Anterior cingulate cortex (tissue), 58 donors: ENCODE measurements at places on chromosomes 16 and 17.
A peak's percentile ranks its signal among the peaks of the same experiment; 100 is the strongest.

DNA sequence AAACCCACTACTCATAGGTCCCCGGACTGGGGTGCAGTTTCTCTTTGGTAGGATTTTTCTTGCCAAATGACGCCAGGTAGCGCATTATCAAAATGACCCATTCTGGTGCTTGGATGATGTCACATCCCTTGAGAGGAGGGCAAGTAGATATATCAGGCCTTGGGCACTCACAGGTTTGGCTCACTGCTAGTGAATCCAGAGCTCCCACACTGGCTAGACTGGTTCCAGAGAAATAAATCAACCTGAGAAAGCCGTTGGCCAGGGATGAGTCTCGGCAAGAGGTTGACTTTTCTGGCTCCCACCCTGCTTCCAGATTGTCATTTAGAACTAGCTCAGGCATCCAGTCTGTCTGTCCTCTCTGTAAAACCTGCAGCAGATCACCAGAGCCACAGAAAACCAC lies 188.4 kb upstream of the MAF start:
- DNase-seq: no peak

DNA sequence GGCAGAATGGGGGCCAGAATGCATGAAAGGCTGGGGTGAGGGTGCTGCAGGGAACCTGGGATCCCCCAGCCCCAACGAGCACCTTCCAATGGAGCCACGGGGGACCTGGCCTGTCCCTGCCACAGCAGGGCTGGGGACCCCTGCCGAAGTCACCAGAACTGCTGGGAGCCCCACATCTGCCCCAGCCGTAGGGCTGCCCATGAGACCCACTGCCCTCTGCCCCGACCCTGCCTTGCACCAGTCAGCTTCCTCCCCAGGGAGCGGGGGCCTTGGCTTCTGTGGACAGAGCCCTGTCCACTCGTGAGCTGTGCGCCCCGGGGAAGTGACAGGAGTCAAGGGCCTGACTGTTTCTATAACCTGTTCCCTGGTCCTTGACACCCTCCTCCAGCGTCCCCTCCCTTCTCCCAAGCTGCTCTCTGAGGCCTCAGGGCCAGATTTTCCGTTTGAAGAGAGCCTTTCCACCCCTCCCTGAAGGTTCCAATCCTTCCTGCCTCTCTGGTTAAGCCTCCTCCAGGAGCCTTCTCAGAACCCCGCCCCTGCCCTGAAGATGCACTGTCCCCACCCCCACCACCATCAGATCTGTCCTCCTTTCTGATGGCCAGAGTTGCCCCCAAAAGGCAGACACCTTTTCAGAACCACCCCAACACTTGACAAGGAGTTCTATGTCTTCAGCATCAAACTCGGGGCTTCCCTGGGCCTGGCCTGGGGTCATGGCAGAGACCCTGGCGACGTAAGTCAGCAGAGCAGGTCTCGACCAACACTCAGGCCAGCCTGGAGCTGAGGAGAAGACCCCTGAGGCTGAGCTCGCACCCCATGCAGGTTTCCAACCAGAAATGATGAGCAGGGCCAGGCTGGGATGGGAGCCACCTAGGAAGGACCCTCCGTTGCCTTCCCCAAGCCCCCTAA lies 10.7 kb upstream of the PRR29 start:
- no peak for DNase-seq

DNA sequence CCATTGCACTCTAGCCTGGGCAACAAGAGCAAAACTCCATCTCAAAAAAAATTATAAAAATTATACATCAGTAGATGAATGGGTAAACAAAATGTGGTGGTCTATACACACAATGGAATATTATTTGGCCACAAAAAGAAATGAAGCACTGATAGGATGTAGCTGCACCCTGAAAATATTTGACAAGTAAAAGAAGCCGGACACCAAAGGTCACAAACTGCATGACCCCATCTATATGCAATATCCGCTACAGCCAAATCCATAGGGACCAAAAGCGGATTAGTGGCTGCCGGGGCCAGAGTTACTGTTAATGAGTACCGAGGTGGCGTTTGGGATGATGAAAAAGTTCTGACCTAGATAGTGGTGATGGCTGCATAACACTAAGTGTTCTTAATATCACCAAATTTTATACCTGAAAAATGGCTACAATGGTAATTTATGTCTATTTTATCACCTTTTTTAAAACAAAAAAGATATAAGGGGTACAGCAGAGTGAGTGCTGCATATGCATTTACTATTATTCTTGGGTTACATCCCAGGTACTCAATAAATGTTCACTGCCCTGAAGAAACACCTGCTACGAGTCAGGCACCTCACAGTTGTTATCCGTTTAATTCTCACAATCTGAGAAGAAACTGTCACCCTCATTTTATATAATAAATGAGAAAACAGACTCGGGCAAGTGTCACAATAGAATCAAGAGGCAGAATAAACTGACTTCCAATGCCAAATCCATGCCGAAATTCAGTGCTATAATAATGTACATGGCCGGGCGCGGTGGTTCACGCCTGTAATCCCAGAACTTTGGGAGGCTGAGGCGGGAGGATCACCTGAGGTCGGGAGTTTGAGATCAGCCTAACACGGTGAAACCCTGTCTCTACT lies 807 bp upstream of the HBQ1 start:
- DNase-seq: no peak

DNA sequence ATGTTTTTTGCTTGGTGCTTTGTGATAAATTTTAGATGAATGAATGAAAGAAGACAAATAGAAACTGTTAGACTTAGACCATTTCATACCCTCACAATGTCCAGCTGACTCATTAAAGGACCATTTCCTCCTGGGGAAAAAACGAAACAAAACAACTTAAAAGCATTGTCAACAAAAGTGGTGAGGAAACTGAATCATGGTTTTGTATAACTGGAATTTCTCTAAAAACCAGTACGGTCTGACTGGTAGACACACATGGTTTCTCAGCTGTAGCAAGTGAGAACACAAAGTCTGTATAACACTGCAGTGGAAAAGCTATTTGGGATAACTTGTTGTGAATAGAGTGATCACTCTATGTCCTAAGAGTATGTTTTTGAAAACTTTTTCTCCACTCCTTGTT lies 5.3 kb upstream of the DDX52 start:
- DNase-seq: no peak

- no peak for DNase-seq
Observed at GRCh38 chr16:74577882-74578366, 29.0 kb downstream of the GLG1 start.

- no peak for DNase-seq
Observed at GRCh38 chr16:47061204-47061603, 82.5 kb downstream of the NETO2 start.

DNA sequence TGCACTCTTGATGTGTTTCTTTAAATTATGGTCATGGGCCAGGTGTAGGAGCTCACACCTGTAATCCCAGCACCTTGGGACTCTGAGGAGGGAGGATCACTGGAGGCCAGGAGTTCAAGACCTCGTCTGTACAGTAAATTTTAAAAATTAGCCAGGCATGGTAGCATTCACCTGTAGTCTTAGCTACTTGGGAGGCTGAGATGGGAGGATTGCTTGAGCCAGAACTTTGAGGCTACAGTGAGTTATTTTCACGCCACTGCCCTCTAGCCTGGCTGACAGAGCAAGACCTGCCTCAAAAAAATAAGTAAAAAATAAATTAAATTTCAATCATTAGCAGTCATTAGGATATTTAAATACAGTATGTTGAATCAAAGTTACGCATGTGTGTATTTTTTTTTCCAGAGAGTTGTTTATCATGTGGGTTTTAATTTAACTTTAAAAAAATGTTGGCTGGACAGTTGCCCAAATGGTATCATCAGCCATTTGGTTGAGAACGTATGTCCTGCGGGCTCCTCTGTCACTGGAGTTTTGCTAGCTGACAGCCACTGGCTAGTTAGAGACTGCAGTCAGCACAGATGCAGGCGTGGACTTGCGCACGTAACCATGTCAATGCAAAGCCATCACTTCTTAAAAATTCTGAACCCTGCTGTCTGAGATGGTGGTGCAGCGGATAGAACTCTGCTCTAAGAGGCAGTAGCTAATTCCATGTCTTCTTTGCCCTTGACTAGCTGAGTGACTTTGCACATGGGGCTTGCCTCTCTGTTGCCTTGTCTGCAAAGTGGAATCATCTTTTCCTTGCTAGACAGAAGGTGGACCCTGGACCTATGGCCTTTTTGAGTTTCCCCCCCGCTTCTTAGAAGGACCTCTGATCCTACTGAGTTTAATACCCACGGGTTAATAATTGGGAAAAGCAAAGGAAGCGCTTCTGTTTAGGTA lies 40.0 kb downstream of the MAPT start:
- no peak for DNase-seq

DNA sequence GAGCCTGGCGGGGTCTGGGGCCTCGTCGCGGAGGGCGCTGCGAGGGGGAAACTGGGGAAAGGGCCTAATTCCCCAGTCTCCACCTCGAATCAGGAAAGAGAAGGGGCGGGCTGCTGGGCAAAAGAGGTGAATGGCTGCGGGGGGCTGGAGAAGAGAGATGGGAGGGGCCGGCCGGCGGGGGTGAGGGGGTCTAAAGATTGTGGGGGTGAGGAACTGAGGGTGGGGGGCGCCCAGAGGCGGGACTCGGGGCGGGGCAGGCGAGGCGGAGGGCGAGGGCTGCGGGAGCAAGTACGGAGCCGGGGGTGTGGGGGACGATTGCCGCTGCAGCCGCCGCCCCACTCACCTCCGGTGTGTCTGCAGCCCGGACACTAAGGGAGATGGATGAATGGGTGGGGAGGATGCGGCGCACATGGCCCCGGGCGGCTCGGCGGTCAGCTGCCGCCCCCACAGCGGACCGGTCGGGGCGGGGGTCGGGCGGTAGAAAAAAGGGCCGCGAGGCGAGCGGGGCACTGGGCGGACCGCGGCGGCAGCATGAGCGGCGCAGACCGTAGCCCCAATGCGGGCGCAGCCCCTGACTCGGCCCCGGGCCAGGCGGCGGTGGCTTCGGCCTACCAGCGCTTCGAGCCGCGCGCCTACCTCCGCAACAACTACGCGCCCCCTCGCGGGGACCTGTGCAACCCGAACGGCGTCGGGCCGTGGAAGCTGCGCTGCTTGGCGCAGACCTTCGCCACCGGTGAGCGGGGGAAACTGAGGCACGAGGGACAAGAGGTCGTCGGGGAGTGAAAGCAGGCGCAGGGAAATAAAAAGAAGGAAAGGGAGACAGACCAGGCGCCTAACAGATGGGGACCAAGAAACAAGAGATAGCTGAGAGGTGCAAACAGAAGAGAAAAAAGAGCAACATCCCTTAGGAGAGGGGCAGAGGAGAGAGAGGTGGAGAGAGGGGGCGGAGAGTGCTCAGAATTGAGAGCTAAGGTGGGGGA lies at the start of gene PNMT:
Gene PNMT (plus strand): TSS at position 509 of the 980 bp plus-strand sequence. CDS start 23 bp downstream, at position 532.
- peak; percentile 54 for DNase-seq

DNA sequence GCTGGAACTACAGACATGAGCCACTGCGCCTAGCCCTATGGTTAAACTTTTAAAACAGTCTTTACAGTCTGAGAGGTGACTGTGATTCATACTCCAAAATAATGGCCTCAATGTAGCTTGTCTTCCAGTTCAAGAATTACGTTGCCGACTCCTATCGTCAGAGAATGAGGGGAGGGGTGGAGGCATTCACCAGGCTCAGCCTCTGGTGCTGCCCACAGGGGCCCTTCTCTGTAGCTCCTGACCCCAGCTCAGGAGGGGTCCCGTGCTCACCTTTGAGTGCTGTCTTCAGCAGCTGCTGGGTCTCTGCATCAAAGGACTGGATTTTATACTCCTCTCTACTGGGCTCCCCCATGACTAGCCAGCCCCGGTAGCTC lies 1.2 kb downstream of the MIF4GD start:
- DNase-seq: no peak

- DNase-seq: no peak
Observed at GRCh38 chr17:82003411-82004381, 19.0 kb downstream of the CENPX start.

DNA sequence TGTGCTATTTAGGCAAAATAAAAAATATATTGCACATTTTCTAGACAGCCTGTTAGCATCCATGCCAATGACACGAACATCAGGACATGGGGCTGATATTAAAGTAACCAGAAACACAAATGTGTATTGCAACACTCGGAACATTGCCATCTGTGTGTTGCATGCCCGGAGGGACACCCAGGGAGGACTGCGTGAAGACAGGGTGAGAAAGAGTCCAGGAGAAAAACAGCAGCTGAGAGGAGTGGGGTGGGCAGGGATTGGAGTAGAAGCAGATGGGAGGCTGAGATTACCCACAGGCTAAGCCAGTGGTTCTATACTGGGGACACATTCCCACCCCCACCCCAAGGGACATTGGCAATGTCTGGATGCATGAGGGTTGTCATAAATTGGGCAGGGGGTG lies 114.8 kb downstream of the GRIN2A start:
- no peak for DNase-seq

GRCh38 chr17:77409282-77410161 lies 268.8 kb downstream of the SEC14L1 start:
- peak; percentile 46 for DNase-seq

- DNase-seq: no peak
Observed at GRCh38 chr16:81647527-81647926, 131.6 kb upstream of the PLCG2 start.

DNA sequence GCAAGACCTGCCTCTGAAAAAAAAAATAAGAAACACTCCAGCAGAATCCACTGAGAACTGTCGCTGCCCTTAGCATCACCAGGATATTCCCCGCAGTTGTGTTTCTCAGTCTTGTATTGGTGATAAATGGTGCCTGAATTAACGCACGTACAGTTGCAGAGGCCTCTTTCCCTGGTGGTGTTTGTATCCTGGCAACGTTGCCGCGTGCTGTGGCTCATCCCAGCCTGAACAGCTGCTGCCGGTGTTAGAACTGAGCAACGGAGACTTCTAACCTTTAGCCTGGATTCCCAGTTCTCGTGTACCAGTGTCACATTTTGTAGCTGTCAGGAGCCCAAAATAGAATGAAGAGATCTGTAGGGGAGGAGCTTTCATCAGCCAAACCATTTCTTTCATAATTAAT lies 4.8 kb downstream of the MLYCD start:
- DNase-seq: no peak

DNA sequence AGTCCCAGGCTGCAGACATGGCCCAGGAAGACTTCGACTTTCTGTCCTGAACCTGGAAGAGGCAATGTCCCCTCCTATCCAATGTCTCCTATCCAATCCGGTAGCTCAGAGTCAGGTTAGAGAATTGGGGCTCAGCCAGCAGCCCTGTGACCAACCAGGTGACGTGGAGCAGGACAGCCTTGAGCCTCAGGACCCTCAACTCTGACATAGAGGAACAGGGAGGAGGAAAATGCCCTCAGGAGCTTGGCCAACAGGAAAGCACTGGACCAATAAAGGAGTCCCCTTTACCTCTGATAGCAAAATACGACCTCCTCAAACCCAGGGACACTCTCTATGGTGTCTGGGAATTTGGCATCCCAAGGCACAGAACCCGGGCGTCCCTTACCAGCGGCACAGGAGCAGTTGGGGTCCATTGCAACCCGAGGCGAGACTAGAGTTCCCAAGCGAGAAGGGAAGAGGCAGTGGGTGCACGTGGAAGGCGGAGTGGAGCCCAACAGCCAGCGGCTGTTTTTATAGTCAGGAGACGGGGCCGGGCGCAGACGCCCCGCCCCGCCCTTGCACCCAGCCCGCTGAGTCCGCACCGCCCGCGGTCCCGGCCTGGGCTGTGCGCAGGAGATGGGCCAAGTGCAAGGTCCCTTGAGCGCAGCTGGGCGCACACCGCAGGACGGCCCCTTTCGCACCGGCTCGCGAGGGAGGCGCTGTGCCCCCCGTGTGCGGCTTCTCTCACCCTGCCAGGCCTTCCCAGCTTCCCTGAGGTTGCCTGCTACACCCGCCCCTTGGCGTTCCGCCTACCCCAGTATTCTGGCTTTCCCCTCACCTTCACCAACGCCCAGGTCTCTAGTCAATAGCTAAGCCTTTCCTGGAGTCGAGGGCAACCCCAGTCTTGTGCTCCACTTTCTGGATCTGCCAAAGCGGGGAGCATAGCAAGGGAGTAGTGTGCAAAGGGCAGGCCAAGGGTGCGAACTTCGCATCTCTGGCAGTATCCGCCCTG lies at the start of gene MT1G:
Gene MT1G (minus strand): TSS at position 485 of the 991 bp plus-strand sequence. CDS start 72 bp downstream, at position 413.
- peak; percentile 18 for DNase-seq
